ENCODE measurements at places on chromosomes 2 and 18. TPM values are rescaled to one million over a fixed set of nuclear protein-coding genes. Genes with fewer than 3 reads are reported as not detected.

- DNase-seq, result peak; percentile 40
Measured at GRCh38 chr2:73987109-73987947, 2.6 kb downstream of the TET3 start.

DNA sequence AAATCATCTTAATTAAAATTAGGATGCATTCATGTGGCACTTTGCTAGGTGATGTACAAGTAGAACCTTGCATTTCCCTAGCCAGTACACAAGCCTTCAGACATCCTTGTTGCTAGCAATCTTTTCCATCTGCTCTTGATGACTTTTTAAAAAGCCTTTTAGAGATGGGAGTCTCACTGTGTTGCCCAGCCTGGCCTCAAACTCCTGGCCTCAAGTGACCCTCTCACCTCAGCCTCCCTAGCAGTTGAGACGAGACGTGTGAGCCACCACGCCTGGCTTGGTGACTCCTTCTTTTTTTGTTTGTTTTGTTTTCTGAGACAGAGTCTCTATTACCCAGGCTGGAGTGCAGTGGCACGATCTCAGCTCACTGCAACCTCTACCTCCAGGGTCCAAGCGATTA, 1.7 kb upstream of the CCDC88A start:
- no peak for DNase-seq

DNA sequence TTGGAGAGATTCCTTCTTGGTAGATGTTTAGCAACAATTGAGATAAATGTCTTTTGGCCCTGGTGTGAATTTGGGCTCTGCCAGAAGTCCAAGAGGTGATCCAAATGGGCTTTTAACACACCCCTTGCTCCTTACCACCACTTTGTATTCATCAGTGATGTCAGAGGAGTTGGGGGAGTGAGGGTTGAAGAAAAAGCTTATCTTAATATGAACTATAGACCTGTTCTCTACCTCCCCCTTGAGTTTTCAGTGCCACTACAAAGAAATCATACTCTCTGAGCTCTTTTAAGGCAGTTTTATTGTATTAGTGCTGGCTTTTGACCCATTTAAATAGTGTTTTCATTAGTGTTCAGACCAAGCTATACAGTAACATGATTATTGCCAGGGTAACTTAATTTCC, 229.1 kb downstream of the PHLPP1 start:
- no peak for DNase-seq

DNA sequence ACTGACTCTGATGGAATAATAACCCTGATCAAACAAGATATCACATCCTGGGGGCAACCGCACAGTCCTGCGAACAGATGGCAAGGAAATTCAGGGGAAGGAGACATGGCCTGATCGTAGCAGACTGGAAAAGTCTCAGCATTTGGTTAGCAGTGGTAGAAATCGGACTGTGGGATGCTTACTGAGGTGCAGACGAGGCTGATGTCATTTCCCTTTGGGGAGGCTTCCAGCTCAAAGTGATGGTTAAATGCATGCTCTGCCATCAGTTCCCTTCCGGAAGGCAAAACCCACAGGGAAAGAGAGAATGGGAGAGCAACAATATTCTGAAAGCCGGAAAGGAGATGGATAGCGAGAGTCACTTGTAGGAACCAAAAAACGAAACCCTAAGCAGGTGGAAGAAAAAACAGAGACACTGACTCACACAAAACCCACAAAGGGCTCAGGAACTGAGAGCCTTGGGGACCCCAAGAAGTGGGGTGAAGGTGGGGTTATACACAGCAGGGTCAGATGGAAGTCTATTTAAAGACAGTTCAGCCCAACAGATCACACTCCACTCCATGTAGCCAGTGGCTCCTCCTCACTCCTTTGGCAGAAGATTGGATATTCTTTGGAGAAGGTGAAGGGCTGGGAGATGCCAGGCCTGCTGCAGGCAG, 93.1 kb downstream of the INPP5D start:
- peak; percentile 70 for DNase-seq

DNA sequence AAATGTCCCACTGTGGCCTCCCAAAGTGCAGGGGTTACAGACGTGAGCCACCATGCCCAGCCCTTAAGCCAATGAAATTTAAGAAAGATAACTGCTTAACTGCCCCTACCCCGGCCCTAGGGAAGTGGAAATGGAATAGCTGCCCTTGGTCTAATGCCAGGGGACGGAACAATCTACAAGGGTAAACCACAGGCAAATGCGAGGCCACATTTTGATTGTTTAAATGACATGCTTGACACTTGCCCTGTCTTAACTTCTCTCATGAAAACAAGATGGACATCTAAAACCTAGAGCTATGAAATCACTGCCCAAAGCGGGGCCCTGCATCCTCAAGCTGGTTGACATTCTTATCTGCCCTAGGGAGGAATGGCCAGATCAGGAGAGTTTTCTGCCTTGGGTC, 5.5 kb upstream of the ITSN2 start:
- DNase-seq, result no peak

DNA sequence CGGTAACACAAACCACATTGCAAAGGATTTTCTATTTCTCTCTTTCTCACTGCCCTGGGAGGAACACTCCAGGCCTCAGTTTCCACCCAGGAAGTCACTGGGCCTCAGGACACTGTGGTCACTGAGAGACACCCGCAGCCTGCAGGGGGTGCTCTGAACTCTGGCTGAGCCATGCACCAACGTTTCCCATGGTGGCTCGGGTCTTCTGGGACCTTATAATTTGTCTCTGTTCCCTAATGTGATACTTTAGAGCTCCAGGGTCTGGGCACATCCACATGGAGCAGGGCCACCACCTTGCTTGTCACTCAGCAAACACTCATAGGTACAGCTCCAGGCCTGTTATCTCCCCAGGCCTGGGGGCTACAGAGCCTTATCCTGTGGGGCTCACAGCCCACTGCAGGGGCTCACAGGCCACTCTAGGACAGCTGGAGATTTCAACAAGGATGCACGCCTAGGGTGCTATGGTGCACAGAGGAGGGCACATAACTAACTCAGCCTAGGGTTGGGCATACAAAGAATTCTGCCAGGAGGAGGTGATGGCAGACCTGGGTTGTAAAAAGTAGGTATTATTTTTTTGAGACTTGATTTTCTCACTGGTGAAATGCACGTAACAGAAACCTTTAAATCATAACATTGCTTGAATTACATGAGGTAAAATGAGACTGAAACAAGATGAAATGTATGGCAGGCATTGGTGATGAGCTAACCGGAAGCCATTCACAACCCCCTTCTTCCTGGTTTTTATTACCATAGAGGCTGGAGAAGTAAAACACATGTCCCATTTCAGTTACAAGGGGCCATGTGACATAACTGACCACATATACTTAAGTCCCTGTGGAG, 3.0 kb upstream of the HS1BP3 start:
- DNase-seq, result no peak

- DNase-seq, result peak; percentile 65
Measured at GRCh38 chr2:199471443-199472057, 13.8 kb upstream of the SATB2 start.

DNA sequence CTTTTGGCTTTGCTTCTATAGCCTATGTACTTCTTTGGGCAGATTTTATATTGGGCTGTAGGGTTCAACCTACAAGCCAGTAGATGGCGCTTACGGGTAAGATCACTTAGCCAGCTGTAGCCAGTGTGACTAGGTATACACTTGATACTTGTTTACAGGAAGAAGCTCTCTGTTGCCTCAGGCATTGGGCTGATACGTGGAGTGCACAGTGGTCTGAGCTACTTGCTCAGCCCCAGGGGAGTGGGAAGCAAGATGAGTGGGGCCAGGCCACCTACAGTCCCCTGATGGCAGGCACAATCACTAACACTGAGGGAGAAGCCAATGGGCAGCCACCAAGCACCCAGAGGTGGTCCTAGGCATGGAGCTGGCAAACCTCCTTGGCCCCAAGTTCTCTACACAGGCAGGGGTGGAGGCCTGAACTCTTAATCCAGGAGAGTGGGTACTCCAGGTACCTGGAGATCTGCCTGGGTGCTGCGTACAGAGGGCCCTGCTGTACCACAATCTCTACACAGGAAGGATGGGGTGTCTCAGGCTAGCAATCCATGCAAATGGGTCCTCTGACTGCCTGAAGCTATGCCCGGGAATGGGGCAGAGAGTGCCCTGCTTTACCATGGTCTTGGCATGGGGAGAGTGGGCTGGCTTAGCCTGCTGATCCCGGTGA, 122.2 kb downstream of the NCOA1 start:
- DNase-seq, result peak; percentile 51

GRCh38 chr2:240642061-240642805, 17.0 kb downstream of the GPR35 start:
- no peak for DNase-seq

DNA sequence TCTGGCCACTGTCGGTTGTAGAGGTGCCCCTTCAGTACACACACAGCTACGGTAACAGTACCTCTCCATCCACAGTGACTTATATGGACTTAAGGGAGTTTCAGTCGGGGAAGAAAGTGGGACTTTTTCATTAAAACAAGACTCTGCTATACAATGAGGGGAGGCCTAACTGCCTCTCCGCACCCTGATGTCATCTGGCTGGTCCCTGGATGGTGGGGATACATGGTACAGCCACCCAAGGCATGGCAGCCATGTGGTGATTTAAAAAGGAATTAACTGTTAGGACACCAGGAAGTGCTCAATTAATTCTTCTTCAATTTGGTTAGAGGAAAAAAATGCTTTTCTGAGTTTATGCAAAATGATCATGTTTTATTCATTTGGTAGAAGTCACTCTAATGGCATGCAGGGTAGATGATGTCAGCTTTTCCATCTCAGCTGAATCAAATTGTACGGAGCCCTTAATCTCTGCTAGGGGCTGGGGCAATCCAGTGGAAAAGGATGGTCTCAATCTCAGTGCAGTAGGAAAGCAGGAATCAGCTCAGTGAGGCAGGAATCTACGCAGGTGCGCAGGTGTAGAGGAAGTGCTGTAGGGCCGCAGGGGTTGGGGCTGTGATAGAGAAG, 243.9 kb downstream of the PRKCE start:
- DNase-seq, result no peak

- DNase-seq, result no peak
Measured at GRCh38 chr18:11175266-11175979, 26.1 kb upstream of the PIEZO2 start.

DNA sequence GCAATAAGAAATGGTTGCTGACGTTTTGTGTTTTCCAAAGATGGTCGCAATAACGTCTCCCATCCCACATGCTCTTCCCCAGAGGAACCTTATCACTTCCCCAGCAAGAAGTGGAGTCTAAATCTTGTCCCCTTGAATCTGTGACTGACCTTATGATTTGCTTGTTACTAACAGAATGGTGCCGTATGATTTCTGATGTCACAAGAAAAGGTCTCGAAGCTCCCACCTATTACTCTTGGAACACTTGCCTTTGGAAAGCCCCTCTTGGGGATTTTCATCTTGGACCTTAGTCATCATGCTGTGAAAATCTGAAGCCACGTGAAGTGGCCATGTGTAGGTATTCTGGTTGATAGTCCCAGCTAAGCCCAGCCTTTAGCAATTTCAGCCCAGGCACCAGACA, 86.2 kb upstream of the GLS start:
- no peak for DNase-seq

- peak; percentile 20 for DNase-seq
Measured at GRCh38 chr18:46622999-46623398, 34.0 kb downstream of the LOXHD1 start.

DNA sequence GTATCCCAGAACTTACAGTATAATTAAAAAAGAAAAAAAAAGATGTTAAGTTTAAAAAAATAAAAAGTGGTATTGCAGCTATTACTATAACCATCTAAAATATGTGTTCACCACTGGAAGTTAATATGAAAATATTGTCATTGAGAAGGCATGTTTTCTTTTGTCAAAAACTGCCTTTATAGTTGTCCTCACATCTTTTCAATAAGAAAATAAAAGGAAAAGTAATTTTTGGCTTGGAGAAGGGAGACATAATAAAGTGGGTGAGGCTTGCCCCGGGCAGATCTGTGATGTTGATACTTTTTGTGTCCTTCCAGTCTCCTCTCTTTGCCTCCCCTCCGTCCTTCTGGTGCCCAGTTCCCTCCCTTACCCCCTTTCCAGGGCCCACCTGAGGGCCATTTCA, 24.9 kb downstream of the MPP4 start:
- DNase-seq, result no peak

DNA sequence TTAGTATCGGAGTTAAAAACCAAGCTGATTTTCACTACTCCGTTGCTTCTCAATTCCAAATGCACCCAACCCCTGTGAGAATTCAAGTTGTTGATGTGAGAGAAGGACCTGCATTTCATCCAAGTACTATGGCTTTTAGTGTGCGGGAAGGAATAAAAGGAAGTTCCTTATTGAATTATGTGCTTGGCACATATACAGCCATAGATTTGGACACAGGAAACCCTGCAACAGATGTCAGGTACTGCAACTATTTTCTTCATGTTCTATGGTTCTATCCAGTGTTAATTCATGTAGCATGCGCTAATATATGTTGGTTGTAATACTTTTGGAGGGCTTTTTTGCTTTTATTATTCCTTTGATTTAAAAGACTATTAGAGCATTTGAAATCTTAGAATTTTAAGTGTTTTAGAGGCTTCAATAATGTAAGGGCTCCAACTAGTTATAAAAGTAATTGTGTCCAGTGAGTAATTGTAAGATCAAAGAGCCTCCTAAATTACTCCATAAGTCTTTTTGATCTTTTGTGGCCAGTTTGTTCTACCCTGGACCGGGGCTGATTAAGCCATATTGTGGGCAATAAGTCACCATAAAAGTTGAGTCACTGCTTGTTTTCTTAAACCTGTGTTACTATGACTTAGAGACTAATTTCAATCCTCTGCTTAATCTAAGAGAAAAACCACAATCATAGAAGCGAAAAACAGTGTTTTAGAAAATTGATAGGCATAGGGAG, 22.9 kb downstream of the DSG4 start:
- DNase-seq, result no peak

DNA sequence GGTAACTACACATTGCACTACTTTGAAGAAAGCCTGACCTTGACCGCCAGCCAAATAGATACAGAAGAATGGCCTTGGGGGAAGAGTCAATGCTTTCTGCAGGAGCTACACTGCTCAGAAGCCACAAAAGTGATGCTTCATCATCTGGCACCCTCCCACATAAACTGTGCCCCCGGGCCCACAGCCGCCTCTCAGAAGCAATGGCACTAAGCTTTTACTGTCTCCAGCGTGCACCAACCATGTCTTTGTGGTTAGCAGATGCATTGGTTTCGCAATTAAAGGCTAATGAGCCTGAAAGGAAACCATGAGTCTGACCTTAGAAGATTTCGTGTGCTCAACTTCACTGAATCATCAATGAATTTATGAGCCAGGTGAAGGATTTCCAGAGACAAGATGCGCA, 209.4 kb upstream of the TRIB2 start:
- peak; percentile 100 for DNase-seq

- peak; percentile 93 for DNase-seq
Measured at GRCh38 chr2:237180987-237181386, 95.3 kb downstream of the COPS8 start.

The CD8B2 gene
- not detected for total RNA-seq

The FAM237A gene
- total RNA-seq, result not detected

The CSRNP3 gene
- total RNA-seq, result not detected

The MYOM1 gene
- total RNA-seq, result 0.10 TPM

The NEDD4L gene
- total RNA-seq, result 10.9 TPM

The MTX2 gene
- total RNA-seq, result 60.8 TPM

The CPO gene
- not detected for total RNA-seq

The TRIM43 gene
- total RNA-seq, result not detected

The PREPL gene
- total RNA-seq, result 45.4 TPM

Data from RPMI7951 (cell line).